Mesothelial cell of epicardium (in vitro differentiated cells): ENCODE measurements at places on chromosomes 7 and 10.

DNA sequence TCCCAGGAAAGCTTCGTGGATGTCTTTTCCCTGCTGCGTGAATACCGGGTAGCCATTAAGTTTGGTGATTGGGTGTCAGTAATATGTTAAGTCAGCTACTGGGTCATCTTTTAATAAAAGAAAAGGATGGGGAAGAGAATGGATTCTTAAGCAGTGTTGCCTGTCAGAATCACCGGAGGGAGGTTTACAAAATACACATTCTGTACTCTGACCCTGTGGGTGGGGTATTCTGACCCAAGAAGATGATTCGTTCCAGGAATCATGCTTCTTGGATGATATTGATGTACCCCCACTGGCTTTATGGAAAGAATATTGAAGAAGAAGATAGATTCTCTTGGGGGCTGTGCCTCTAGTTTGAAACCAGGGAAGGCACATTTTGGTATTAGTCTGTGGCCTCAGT, 18.3 kb downstream of the SGPL1 start:
- no peak for DNase-seq

DNA sequence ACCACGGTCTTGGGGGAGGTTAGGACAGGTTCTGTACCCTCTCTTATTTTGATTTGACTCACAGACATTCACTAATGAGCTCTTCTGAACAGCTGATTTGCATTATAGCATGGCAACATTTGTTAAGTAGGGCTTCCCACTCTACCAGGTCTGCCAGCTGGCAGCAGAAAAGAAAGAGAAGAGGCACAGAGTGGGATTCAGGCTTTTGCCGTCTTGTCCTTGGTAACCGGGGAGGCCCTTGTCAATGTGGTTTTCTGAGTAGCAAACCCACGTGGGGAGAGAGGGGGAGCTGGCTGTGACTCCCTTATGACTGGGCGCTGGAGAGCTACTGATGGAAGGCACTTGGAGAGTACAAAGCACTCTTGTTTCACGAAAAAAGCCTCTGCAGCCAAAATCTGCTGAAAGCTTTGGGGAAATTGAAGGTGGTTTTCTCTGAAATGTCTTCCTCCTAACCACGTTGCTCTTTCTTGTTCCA, 355.3 kb upstream of the GALNT17 start:
- DNase-seq: no peak

GRCh38 chr7:100271716-100272537, 35.6 kb upstream of the SPDYE3 start:
- peak; percentile 99 for DNase-seq

DNA sequence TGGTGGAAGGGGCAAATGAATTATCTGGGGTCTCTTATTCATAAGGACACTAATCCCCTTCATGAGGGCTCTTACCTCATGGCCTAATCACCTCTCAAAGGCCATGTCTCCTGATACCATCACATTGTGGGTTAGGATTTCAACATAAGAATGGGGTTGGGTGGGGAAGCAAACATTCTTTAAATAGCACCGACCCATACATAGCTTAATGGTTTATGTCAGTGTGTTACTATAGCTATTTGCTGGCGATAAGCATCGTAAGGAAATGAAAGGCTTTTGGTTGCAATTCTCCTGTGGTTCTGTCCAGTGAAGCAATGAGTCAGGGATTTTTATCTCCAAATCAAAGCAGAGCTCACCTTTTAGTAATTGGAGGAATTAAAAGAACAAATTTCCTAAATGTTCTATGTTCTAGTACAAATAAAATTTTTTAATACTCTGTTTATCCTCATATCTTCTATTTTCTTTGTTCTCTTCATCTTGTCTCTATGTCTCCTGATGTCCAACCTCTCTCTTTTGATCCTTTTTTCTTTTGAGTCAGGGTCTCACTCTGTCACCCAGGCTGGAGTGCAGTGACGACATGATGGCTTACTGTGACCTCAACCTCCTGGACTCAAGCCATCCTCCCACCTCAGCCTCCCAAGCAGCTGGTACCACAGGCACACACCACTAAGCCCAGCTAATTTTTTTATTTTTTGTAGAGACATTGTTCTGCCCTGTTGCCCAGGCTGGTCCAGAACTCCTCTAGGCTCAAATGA, 57.0 kb upstream of the GLCCI1 start:
- no peak for DNase-seq

DNA sequence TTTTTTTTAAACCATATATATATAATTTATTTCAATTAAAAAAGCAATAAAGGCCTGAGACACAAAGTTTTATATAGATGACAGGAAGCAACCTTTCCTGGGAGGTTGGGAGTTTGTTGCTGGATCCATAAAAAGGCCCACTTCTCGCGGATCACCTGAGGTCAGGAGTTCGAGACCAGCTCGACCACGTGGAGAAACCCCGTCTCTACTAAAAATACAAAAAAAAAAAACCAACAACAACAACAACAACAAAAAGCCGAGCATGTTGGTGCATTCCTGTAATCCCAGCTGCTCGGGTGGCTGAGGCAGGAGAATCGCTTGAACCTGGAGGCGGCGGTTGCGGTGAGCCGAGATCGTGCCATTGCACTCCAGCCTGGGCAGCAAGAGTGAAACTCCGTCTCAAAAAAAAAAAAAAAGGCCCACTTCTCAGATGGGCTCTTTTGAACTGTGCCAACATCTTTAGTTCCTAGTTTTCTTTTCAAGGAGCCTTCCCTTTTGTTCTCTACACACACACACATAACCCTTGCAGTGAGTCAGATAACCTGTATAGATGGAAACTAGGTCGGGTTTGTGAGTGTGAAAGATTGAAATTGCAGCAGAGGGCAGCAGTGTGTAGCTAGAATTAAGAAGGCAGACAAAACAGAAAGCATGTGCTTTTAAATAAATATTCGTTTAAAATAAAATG, 1.2 kb upstream of the SMNDC1 start:
- DNase-seq: no peak

- DNase-seq: no peak
Measured at GRCh38 chr7:43291789-43292188, 179.3 kb downstream of the HECW1 start.

DNA sequence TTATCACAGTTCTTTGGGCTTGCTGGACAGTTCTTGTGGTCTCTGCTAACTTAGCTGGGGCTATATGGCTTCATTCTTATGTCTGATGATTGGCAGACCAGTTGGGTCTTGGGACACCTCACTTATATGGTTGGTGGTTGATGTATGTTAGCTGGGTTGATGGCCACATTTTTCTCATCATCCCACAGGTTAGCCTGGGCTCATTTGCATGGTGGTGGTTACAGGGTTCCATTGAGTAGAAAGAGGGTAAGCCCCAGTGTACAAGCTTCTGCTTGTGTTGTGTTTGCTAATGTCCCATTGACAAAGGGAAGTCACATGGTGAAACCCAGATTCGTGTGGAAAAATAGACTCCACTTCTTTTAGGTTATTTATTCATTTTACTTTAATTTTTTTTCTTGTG, 40.6 kb downstream of the TMEM60 start:
- DNase-seq: no peak

DNA sequence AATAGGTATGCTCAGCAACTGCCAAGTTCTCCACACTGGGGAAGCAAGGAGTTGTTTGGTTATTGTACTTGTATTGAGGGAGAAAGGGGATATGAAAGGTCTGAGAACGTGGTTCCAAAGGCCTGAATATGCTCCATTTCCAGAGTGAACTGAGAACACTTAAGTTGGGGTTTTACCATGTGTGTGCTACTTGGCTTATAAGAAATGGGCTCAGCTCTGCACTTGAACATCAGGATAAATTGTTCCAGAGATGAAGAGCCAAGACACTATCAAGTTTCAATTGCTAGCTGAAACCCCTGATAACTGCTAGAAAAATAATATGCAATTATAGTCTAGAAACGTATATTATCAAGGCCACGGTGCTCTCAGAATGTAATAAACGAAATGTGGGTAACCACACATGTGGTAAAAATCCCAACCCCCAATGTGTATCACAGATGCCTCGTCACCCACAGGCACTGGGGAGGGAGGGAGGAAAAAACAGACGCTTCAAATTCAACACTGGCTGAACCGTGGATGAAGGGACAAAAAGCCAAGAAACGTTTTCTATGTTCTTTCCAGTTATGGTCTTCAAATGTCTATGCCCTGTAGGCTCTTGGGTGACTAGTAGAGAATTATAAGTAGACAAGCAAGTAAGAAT, 16.3 kb downstream of the ELMO1 start:
- no peak for DNase-seq

- no peak for DNase-seq
Measured at GRCh38 chr10:50336140-50336539, 84.8 kb upstream of the ASAH2 start.

- DNase-seq: no peak
Measured at GRCh38 chr7:26202019-26202990, 760 bp downstream of the CBX3 start.

DNA sequence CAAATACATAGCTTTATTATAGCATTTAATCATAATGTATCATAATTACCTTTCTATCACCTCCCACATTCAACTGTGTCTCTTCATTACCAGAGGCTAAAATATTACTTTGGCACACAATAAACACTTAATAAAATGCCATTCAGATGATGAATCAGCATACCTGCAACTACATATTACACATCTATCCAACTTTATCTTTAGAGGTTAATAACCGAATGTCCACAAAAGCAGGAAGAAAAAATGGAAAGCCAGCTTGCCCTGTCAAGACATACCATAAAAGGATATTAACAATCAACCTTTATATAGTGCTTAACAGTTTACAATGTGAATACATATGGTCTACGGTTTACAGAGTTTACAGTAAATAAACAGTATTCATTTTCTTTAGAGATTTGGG, 12.7 kb downstream of the CACUL1 start:
- DNase-seq: no peak

GRCh38 chr10:10975647-10976046, 42.0 kb upstream of the CELF2 start:
- no peak for DNase-seq

- DNase-seq: no peak
Measured at GRCh38 chr7:16266877-16267276, 154.5 kb downstream of the CRPPA start.

- DNase-seq: no peak
Measured at GRCh38 chr7:120997882-120998474, 9.5 kb downstream of the CPED1 start.

DNA sequence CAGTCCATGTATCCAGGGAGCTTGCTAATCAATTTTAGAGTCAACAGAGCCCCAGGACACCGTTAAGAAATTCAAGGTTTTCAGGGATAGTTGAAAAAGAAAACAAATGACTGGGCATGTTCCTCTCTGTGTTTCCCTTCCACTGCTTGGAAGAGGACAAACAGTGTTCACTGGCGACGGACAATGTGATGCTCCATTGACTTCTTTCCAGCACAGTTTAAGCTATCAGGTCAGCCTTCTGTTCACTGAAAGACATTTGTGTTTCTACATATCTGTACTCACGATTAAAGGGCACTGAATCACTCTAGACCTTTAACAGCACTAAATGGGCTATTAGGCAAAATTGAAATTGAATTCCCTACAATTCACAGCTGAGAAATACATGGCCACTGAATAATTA, 123.6 kb downstream of the RNLS start:
- no peak for DNase-seq

DNA sequence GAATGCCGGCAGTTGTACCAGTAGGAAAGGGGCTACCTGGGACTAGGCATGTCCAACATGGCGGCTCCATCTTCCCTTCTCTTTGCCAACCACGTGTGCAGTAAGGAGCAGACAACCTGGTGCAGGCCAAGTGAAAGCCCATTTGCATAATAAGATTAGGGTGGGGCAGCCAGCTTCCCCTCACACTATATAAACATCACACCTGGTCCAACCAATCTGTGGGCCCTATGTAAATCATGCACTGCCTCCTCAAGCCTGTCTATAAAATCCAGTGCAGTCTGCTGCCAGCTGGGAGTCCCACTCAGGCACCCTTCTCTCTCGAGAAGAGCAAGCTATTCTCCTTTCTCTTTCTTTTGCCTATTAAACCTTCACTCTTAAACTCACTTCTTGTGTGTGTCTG, 429.3 kb downstream of the CALN1 start:
- DNase-seq: no peak

DNA sequence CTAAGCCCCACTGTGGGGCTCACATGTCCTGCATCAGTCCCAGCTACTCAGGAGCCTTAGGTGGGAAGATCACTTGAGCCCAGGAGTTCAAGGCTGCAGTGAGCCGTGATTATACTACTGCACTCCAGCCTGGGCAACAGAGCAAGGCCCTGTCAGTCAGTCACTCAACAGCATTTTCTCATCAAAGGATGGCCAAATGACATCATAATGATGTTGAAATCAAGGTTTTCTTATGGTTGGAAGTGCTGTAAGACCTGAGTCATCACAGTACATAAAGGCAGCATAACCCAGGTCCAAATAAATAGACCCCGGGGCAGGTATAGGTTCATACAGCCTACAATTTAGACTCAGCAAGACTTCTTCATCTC, 341.1 kb downstream of the PARD3 start:
- no peak for DNase-seq

- no peak for DNase-seq
Measured at GRCh38 chr10:22341190-22341925, 3.9 kb upstream of the SPAG6 start.

DNA sequence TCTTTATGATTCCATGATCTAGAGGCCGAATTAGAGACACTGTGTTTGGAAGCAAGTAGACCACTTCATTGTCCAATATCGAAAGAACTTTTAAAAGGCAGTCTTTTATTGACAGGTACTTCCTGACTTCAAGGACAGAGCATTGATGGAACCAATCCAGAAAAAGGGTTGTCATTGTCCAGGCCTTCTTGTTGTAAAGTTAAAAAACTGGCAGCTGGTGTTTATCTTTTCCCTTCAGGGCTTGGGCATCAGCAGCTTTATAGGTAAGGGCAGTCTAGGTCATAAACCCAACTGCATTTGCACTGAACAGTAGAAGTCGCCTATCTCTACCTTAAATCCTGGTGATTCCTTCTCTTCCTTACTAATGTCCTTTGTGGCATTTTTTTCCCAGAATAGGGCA, 95.6 kb downstream of the ST7 start:
- no peak for DNase-seq

- DNase-seq: no peak
Measured at GRCh38 chr10:88082391-88082790, 219.0 kb downstream of the PTEN start.

DNA sequence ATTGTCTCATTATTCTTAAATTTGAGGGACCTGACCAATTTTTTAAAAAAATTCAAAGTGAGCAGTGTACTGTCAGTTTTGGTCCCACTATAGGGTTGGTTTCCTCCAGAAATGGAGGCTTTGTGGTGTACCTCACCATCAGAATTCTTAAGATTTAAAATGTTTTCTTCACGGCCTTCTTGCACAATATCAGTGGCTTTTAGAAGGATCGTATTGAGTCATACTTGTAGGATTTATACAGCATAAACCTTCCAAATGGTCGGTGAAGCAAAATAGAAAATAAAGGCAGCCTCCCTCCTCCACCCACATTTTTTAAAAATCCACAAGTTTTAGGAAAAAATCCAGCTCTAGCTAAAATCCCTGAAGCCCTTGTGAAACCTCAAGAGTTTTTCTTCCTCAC, 126.4 kb downstream of the RNLS start:
- DNase-seq: no peak
